ENCODE measurements at places on chromosomes 3 and 15. TPM values are rescaled to one million over a fixed set of nuclear protein-coding genes. Genes with fewer than 3 reads are reported as not detected.

The NR1I2 gene
- 0.10 TPM for total RNA-seq

The PLSCR5 gene
- total RNA-seq: not detected

The IL16 gene
- 242 TPM for total RNA-seq

The SNX22 gene
- 0.50 TPM for total RNA-seq

The C3orf80 gene
- total RNA-seq: not detected

GRCh38 chr3:133394561-133395311, 5.1 kb upstream of the BFSP2 start:
- DNase-seq: no peak

GRCh38 chr15:87118435-87118834, 1038.8 kb downstream of the AGBL1 start:
- no peak for DNase-seq

GRCh38 chr3:73432023-73432705, 192.6 kb downstream of the PDZRN3 start:
- DNase-seq: peak; percentile 15

DNA sequence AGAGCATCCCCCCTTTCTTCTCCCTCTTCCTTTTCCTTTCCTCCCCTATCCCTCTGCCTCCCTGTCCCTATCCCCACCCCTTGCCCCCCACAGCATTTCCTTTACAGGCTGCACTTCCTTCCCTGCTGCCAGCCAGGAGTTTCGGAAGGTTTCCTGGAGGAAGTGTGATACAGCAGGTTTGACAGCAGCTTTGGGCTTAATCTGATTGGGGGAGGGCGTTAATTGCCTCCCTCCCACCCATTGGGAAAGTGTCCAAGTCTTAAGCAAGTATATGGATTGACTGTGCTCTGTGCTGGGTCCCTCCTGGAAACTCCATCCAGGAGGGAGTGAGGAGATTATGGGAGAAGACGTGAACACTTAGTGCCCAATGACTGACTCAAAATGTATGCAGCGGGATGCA, 1.8 kb downstream of the SCAMP5 start:
- no peak for DNase-seq

GRCh38 chr15:69132977-69133861, 27.2 kb upstream of the GLCE start:
- no peak for DNase-seq

GRCh38 chr3:148455098-148455497, 242.6 kb upstream of the AGTR1 start:
- no peak for DNase-seq

DNA sequence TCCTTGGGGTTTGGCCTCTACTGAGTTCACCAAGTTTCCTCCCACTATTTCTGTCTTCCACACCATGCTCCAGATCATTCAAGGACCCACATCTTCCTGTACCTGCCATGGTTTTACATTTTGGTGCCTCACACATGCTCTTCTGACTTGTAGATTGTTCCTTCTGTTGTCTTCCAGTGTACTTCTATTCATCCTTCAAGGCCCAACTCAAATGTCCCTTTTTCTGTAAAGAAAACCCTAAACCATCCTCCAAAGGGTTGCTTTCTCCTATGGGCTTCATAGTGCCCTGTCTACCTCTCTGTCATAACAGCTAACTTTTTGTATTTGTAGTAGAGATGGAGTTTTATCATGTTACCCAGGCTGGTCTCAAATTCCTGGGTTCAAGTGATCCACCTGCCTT, 20.1 kb upstream of the TSEN2 start:
- DNase-seq: no peak

DNA sequence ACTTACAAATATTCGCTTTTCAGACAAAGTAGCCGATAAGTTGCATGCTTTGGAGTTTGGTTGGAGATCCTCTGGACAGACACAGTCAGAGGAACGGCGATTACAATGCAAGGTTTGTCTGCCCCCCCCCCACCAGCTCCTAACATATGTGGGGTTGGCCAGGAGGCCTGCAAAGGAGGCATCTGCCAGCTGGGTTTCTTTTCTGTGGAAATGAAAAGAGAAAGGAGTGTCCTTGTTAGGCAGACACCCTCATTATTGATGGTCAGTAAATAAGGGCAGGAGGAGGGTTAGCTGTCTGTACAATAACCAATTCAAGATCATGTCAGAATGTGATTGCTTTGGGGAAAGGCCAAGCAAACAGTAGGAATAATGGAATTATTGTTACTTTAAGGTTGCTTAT, 49.1 kb downstream of the TLNRD1 start:
- DNase-seq: no peak

DNA sequence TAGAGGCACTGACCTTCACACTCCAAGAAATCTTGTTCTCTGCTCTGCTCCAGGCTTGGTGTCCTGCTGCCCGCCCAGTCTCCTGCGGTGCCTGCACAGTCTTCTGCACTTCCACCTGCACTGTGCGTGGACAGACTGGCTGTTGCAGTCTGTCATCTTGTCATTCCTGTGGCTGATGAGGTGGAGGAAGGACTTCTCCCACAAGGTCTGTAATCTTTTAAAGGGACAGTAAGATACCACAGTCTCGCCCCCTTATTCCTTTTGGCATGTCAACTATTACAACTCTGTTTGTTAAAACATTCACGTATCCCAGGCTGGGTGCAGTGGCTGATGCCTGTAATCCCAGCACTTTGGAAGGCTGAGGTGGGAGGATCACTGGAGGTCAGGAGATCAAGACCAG, 54.1 kb upstream of the IGF2BP2 start:
- DNase-seq: no peak

- no peak for DNase-seq
Measured at GRCh38 chr3:148938306-148938705, 53.0 kb upstream of the GYG1 start.

- DNase-seq: no peak
Measured at GRCh38 chr15:84750583-84751092, 2.2 kb downstream of the ZNF592 start.
